ENCODE measurements at places on chromosomes 3 and 15. TPM values are rescaled to one million over a fixed set of nuclear protein-coding genes. Genes with fewer than 3 reads are reported as not detected.

TRIM71 gene
- not detected for total RNA-seq

PCOLCE2 gene
- total RNA-seq, result 1.3 TPM

PCNP gene
- total RNA-seq, result 171 TPM

SLC12A1 gene
- not detected for total RNA-seq

LRRC58 gene
- 41.9 TPM for total RNA-seq

NR2E3 gene
- 0.27 TPM for total RNA-seq

ST8SIA2 gene
- total RNA-seq, result not detected

GATA2 gene
- 38.3 TPM for total RNA-seq

FBN1 gene
- 48.0 TPM for total RNA-seq

TMEM266 gene
- total RNA-seq, result not detected

LNP1 gene
- total RNA-seq, result 2.2 TPM

TUSC7 gene
- total RNA-seq, result not detected

XIRP1 gene
- total RNA-seq, result not detected

NTRK3 gene
- total RNA-seq, result not detected

ACSBG1 gene
- 0.29 TPM for total RNA-seq

PPP2R3A gene
- total RNA-seq, result 20.6 TPM

RABL3 gene
- 20.5 TPM for total RNA-seq

All from thoracic aorta endothelial cell (primary cell).